HT1080 (cell line): ENCODE measurements at places on chromosomes 1 and 21. TPM values are rescaled to one million over a fixed set of nuclear protein-coding genes. Genes with fewer than 3 reads are reported as not detected.

The GBP7 gene
- not detected in 2 replicates for total RNA-seq

The SYTL1 gene
- 4.1 and 4.7 TPM in 2 replicates for total RNA-seq

The BEST4 gene
- not detected in 2 replicates for total RNA-seq

The DVL1 gene
- total RNA-seq, result 113 and 118 TPM in 2 replicates

The LGR6 gene
- 0.10 TPM in 1 of 2 replicates, not detected in the other for total RNA-seq

The LRRC39 gene
- total RNA-seq, result not detected in 2 replicates

The STUM gene
- not detected in 2 replicates for total RNA-seq

The KMO gene
- not detected in 2 replicates for total RNA-seq

The SERTAD4 gene
- 11.8 and 14.2 TPM in 2 replicates for total RNA-seq

The MAP10 gene
- total RNA-seq, result not detected in 2 replicates

The KRTAP21-2 gene
- total RNA-seq, result not detected in 2 replicates

The BTG2 gene
- total RNA-seq, result 10.9 and 11.8 TPM in 2 replicates

The MFAP2 gene
- total RNA-seq, result not detected in 2 replicates

The LCE1E gene
- 0.43 TPM in 1 of 2 replicates, not detected in the other for total RNA-seq

The ASPM gene
- 33.5 and 36.9 TPM in 2 replicates for total RNA-seq

The BEND5 gene
- total RNA-seq, result 0.70 and 0.95 TPM in 2 replicates

The TMEM82 gene
- total RNA-seq, result not detected in 2 replicates
